ENCODE measurements at places on chromosomes 13 and 19.
A peak's percentile ranks its signal among the peaks of the same experiment; 100 is the strongest.

DNA sequence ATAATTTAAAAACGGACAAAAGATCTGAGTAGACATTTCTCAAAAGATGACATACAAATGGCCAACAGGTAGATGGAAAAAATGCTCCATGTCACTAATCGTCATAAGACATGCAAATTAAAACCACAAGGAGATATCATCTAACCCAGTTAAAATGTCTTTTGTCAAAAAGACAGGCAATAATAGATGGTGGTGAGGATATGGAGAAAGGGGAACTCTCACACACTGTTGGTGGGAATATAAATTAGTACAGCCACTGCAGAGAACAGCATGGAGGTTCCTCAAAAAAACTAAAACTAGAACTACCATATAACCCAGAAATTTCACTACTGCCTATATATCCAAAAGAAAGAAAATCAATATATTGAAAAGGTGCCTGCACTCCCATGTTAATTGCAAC, 37.9 kb downstream of the OR10H4 start:
- DNase-seq = no peak

DNA sequence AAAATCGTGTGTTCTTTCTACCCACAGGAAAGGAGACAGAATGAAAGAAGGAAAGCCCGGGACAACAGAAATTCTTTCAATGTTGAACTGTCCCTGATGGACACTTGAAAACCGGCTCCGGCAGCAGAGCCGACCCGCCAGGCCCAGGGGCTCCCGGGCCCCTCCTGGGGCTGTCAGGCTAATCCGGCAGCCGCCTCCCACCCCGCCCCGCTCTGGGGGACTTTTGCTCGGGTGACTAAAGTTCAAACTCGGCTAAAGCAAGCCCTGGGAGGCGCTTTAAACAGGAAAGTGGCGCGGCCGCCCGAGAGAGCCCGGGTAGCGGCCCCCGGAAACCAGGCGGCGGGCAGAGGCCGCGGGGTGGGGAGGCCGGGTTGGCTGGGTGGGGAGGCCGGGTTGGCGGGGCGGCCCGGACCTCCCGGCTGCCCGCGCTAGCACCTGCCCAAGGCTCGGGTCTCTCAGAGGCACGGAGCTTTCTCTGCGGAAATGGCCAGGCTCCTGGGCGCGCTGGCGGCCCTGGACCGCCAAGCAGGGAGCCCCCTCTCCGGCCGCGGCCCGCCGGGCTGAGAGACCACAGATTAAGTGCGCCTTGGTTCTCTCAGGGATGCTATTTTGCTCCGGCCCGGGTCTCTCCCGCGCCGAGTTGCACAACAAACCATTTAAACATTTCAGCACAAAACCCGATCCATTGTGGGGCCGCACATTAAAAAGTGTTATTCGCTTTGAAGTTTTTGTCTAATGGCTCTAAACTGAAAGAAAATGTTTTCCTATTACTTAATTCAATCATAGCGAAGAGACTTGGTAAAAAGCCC, 2.6 kb upstream of the GSX1 start:
- DNase-seq = no peak

DNA sequence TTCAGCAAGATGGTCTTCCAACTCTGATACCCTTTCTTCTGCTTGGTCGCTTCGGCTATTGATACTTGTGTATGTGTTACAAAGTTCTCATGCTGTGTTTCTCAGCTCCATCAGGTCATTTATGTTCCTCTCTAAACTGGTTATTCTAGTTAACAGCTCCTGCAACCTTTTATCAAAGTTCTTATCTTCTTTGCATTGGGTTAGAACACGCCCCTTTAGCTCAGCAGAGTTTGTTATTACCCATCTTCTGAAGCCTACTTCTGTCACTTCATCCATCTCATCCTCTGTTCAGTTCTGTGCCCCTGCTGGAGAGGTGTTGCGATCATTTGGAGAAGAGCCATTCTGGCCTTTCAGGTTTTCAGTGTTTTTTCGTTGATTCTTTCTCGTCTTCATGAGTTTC, 18.7 kb downstream of the ACOD1 start:
- no peak for DNase-seq

DNA sequence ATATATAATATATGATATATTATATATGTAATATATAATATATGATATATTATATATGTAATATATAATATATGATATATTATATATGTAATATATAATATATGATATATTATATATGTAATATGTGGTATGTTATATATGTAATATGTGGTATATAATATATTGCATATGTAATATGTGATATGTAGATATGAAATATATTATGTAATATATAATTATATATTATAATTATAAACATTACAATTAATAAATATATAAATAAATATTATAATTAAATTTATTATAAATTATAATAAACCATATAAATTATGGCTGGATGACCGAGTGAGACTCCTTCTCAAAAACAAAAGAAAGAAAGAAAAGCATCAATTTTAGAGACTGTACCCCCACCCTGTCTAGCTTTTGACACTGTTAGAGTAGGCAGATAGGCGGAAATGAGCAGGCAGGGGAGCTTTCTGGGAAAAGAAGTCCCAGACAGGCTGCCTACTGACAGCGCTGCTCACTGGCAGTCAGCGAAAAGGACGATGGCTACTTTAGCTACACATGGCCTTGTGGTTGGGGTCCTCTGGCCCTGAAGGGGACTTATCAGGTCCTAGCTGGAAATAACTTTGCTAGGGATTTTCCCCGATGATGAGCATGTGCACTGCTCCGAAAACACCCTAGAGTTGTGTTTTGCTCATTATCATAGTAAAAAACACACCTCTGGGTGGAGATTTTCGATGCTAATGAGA, 19.7 kb downstream of the C3 start:
- no peak for DNase-seq

DNA sequence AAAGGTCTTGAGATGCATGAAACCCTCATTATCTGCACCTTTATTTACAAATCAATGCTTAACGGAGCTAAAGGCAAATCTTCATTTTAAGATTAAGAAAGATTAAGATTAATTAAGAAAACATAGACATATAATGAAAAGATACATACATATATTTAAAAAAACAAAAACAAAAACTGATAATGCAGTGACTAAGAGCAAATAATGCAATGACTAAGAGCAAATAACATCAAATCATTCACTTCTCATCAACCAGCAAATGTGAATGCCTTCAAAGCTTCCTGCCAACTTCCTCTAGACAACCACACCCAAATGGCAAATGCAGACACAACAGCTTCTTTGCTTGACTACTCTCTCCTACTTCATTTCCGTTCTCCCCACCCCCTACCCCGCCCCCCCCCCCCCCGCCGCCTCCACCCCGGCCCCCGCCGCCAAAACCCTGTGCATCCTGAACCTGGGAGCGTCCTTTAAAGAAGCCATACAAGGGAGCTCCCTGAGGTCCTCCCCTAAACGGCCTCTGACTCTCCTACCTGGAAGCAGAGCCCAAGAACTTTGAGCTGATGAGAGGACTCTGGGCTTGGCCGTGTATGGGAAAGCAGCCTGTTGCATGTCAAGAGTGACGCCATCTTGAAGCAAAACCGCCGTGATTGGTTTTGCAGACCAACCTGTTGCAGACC, 24.5 kb downstream of the TEX101 start:
- DNase-seq = peak; percentile 50

DNA sequence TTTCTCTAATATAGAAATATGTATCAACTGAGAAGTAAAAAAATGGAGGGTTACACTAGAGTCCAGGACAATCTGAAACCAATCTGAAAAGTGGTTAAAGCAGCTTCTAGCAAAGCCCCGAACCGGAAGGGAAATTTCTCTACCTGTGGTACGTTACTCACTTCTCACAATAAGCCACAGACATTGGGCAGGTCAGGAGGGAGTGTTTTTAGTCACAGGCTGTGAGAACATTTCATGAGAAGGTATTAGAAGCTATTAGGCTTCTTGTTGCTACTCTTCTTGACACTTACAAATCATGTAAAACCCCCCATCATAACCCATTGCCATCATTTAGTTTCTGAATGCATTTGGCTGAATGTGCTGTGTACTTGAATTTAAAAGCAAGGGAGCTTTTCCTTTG, 120.9 kb downstream of the NUFIP1 start:
- DNase-seq = no peak

DNA sequence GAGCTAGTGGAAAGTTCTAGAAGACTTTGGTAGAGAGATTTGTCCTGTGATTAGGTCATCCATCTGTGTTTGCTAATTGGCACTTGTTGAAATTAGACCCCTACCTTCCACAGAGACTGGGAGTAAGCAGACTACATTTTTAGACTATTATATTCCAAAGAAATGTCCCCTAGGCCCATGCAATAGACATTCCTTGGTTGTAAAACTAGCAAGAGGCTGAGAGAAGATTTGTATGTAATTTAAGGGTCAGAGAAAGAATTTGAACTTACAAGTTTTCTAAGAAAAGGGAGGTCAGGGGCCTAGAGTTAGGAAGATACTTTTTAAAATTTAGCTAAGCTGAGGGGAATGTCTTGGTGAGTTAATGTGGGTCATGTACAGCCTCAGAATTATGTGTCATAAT, 470.7 kb upstream of the SLITRK1 start:
- no peak for DNase-seq

DNA sequence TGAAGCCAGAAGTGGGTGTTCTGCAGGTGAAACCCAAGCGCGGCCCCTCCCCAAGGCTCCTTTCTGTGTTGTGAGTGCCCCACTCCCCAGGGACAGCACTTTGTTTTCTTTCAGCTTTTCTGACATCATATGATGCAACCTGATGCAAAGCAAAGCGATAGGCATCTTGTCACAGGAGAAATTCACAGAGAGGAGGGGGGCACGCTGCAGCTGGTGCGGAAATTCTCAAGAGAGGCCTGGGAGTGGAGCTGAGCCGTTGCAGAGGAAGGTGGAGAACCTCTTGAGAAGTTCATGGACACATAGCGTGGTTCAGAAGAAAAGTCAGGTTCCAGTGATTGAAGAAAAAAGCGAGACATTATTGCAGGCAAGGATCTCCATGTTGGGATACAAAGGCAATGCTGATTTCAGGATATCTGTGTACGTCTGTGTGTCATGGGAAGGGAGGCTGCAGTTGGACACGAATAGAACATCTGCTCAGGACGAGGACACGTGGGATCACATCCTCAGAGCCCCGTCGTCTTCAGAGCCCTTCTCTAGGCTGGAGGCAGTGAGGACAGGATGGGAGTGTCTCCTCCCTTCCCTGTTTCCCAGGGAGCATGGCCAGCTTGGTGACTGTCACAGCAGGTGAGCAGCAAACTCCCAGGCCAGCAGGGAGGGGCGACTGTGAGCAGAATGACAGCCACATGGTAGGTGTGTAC, 79.2 kb downstream of the IRS2 start:
- DNase-seq = no peak
